Lower lobe of right lung (tissue), 2 donors: ENCODE measurements at places on chromosomes 2 and 18.

DNA sequence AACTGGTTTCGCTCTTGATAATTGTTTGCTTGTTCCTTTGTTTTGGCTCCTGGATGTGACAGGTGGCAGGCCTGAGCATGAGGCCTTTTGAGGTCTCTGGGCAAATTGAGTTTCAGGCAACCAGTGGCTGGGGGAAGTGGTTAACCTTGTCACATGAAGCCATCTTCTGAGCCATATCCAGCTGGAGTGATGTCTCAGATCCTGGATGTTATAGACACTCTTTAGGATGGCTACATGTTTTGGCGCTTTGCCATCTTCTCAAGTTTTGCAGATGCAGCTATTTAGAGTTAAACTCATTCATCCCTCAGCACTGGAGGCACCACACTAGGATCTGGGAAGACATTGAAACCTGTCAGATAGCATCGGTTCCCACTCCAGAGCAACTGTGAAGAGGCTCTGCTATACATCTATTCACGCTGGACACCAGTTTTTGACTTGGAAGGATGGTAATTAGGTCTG is 25.3 kb upstream of the TACR1 start:
- no peak for DNase-seq

DNA sequence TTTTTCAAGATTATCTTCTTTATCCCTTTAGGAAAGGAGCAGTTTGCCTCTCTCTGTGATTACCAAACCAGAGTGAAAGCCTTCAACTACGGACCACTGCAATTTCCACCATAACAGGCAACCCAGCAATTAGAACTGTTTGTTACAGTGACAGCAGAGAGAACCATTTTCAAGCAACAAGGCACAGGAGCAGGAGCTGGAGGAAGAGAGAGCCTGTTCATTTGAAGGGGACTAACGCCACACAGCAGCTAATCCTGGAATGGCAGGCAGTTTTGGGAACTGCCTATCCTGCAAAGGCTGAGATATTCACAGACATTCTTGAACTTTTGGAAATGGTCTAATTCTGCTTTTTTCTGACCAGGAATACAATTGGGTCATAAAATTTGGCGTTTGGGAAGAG is 1541.9 kb upstream of the PIK3C3 start:
- no peak for DNase-seq

DNA sequence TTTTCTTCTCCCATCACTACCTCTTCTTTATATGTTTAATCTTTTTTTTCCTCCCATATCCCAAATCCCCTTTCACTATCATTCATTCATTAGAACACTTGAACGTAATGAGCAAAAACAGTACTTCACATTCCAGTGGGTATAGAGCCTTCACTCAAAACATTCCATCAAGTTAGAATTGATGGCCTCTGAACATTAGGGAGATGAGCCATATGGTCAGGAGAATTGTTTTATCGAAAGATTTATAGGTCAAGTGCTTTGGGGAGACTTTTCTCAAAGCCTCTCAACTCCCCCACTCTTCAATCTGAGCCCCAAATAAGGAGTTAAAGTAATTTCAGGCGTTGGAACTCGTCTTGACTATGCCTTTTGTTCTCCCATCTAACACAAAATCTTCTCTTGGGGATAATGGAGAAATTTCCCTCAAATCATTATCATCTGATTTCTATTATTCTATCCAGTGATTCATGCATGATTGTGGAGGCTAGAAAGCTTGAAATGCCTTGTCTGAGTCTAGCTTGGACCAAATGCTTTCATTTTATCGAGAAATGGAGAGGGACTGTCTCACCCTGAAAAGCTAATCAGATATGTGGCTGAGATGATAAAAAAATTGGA is 79.2 kb downstream of the KIAA2012 start:
- no peak for DNase-seq

GRCh38 chr18:44651478-44651877 is 29.2 kb upstream of the SETBP1 start:
- DNase-seq = no peak

- DNase-seq = no peak
Observed at GRCh38 chr2:57376985-57377384, 669.6 kb upstream of the VRK2 start.
